Kidney tubule cell (primary cell): ENCODE measurements at places on chromosomes 1 and 21.
A peak's percentile ranks its signal among the peaks of the same experiment; 100 is the strongest.

DNA sequence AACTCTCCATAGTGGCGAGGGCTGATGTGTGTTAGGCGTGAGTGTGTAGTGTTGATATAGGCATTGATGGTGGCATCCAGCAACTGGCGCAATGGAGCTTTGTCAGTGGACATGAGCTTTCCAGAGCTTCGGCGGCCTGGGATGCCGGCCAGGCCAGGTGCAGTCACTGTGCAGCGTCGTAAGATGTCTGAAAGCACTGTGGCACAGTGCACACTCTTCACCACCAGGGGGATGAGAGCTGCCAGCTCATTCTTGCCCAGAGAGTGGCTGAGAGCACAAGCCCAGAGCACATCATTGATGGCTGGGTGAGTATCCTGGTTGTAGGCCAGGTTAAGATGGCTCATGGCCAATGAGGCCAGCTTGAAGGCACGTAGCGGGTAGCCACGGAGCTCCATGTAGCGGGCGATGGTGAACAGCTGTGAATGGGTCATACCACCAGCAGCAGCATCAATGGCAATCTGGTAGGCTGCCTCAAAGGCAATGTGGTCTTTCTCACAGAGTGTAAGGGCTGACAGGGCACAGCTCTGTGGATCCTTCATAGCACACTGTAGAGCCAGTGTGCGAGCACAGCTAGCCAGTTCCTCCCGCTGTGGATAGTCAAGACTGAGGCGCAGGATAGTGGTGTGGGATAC, 6.7 kb downstream of the UROD start:
- peak; percentile 81 for DNase-seq

DNA sequence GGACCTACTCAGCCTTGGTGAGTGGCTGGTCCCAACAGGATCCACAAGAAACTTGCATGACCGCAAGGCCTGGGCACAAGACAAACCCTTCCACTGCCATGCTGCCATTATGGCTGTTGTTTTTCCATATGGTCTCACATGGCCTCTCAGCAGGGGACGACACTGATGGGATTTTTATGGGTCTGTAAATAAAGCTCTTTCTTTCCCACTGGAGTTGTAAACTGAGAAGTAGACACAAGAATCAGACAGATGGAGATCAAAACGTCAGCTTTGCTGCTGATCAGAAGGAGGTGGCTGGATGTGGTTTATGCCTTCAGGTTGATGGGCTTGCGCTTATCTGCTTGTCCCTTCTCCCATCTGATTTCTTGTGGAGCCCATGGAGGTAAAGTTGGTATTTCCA, 138.1 kb upstream of the KCNJ6 start:
- DNase-seq, result no peak

GRCh38 chr1:212179394-212180076, 105.7 kb upstream of the PPP2R5A start:
- peak; percentile 88 for DNase-seq

DNA sequence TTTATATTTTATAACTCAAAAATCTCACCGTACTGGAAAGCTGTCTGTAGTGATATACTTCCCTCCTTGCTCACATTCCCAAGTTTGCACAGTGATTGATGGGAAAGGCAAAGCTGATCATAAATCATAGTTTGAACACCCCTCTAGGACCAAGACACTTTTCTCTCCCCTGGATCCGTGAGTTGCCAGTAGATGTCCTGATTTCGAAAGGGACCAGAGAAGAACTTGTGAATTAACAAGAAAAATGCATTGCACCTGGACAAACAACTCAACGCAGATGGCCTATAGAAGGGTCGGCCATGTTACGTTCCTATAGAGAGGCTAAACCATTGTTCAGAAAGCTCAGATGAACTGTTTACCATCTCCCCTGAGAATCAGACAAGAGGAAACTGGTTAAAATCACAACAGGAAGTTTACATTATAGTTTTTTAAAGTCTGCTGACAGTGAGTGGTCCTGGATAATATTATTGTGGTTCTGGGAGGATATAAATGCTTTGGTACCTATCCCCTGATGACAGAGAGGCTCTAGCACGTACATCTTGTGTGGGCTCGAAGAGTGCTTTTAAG, 124.0 kb upstream of the SLC45A1 start:
- no peak for DNase-seq

DNA sequence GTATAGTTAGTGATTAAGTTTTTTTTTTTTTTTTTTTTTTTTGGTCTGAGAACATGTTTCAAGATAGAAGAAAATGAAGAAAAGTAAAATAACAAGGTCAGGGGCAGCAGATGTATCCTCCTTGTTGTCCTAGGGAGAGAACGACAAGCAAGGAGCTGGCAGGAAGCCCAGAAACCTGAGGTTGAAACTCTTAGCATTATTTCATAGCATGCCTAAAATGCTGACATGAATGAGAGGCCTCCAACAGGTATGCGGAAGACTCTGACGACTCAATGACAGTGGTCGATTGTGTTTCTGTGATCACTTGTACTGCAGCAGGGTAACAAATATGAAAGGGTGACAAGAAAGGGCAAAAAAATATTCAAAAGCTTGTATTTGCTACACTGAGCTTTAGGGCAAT, 415.9 kb downstream of the PLA2G4A start:
- peak; percentile 72 for DNase-seq

DNA sequence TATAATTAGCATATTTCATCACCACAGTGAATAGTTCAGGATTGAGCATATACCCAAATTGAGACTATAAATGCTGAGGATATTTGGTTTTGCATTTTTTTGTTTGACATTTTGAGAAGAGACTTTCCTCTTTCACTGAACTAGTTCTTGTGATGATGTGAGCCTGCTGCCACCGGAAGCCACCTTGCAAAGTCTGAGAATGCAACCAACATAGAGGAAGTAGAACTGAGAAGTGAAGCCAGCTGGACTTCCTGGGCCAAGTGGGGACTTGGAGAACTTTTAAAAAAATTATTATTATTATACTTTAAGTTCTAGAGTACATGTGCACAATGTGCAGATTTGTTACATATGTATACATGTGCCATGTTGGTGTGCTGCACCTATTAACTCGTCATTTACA, 102.3 kb downstream of the RPE65 start:
- DNase-seq, result no peak

DNA sequence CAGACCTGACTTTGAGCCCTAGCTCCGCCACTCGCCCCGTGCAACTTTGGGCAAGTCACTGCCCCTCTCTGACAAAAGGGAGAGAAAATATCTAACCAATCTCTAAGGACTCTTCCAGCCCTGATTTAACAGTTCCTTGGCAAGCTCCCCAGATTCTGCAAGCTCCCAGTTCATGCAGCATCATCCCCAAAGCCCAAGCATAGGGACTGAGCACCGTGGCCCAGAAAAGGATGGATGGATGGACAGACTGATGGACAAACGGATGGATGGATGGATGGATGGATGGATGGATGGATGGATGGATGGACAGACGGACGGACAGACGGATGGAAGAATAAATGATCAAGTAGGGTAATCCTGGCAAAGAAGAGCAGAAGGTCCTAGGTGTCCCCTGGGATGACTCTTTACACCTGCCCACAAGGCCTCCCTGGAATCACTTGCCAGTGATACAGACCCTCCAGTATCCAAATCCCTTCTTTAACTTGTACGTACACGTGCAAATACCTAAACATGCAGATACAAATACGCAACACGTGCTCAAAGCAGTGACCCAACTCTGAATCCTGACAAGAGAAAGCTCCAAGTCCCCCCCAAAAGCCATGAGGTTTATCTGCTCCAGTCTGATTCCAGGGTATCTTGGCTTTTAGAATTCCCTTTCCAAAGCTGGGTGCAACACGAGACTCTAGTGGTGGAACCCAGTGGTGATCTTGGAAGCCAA, 16.0 kb downstream of the IFFO2 start:
- no peak for DNase-seq

DNA sequence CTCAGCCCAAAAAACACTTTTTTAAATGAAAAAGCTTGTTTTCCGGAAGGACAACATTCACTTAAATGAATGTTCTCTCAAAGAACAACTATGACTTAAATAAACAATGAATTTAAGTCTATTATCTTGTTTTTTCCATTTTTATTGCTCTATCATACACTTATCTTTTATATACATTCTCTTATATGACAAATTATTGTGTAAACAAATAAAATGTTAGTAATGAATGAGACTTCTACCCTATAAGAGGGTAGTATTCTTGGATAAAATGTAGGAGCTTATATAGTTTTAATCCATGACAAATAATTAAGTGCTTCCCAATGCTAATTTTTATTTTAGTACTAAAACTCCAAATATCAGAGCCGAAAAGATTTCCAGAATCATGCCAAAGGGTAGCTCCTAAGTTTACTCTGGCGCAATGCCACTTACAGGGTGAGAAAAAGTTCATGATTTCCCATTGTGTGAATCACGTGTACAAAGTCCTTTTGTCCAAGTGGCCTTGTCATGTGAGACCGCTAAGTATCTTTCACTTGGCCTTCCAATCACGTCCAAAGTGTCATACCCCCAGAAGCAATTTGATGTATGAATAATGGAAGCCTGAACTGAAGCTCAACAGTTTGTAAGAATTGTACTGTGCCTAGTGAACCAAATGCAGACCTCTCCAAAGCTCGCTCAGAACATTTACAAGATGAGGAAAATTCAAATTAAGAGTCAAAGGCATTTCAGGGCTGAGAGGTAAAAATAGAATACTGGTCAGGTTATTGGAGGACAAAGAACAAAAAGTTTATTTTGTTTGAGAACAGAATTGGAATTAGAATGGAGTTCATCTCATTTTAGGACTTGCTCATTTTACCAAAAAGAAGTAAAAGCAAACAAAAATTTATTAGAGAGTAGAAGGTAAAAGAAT, 56.6 kb upstream of the C1orf21 start:
- DNase-seq, result peak; percentile 31

DNA sequence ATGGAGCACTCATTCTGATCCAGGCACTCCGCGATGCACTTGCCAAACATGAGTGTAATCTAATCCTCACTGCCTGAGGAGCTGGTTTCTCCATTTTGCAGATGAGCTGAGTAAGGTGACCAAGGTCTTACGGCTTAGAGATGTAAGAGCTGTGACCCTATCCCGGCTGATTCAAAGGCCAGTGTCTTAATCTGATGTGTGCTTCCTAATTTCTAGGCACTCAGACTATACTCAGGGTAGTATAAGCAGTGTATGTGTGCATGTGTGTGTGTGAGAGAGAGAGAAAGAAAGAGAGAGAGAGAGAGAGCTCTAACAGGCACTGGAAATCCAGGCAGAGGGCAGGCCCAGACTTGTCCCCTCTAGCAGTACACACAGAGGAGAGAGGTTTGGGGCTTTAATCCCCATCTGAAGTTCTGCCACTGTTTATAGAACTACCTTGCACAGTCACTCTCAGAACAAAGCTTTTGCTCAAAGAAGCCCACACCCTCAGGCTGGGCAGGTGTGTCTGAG, 188.2 kb downstream of the ZBTB18 start:
- no peak for DNase-seq

DNA sequence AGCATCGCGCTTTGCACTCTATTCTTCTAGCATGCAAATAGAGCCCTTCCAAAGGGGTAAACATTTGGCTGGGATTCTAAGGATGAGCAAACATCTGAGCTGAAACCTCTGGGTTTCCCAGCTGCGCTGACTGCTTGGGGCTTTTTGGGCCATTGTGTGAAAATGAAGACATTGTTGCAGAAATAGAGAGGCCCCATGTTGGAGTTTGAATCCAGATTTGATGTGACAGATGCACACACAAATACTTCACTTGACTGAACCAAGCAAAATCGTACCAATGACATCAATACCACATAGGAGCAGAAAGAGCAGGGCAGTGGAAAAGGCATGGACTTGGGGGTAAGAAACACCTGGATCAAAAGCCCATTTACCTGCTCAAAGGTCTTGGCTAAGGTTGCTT, 144.6 kb upstream of the HMGB4 start:
- no peak for DNase-seq

GRCh38 chr1:199857516-199857915, 170.0 kb upstream of the NR5A2 start:
- no peak for DNase-seq

DNA sequence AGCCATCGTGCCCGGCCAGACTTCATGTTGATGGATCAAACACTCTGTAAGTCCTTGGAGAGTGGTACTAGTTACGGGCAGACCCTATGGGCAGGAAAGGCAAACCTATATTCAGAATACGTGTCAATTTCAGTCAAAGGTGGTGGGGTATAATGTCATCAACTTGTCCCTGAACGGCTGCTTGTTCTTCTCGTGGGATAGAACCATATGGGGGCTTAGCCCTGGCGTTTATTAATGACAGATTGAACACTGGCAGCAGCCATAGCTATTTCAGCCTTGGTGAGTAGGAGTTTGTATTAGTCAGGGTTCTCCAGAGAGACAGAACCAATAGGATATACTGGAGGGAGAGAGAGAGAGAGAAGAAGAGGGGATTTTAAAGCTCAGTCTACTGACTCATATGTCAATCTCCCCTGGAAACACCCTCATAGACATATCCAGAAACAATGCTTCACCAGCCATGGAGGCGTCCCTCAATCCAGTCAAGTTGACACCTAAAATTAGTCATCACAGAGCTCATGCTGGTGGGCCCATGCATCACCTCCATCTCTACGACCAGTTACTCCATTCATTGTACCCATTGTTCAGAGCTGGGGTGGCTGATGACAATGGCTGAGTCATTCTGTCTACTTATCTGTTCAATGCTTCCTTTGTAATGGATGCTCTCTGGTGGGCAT, 16.1 kb upstream of the AQP10 start:
- DNase-seq, result peak; percentile 88

DNA sequence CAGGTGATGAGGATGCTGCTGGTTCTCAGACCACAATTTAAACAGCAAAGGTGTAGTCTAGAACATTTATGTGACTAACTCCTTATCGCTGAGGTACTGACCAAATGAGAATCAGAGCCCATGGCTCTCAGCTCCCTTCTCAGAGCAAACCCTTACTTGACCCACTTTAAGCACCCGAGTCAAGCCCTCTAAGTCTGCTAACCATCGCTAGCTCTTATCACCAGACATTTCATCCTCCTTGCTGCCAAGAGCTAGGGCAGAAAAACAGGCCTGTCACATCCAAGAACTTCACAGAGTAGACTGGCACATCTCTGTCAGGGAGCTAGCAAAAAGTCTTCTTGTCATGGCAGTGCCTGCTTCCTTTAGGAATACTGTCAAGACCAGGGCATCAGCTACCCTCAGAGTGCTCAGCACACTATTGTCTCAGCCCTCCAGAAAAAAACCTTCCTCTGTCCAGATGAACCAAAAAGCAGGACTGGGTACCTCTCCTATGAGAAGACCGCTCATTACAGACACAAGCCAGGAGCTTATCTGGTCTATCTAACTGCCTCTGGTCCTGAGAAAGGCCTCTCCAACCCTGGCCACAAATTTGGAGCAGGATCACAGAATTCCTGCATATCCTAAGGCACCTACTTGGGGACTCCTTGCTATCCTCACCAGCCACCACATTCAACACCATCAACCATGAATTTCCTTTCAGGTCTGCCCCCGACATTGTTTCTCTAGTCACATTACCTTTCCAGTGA, 26.2 kb downstream of the ERI3 start:
- DNase-seq, result no peak
